Breast epithelium (tissue), 4 donors: ENCODE measurements at places on chromosomes 3 and 15. TPM values are rescaled to one million over a fixed set of nuclear protein-coding genes. Genes with fewer than 3 reads are reported as not detected.

Gene ADPRH
- total RNA-seq = 10.9 TPM

Gene SCN11A
- total RNA-seq = 0.48 TPM

Gene EXOG
- total RNA-seq = 7.5 TPM

DNA sequence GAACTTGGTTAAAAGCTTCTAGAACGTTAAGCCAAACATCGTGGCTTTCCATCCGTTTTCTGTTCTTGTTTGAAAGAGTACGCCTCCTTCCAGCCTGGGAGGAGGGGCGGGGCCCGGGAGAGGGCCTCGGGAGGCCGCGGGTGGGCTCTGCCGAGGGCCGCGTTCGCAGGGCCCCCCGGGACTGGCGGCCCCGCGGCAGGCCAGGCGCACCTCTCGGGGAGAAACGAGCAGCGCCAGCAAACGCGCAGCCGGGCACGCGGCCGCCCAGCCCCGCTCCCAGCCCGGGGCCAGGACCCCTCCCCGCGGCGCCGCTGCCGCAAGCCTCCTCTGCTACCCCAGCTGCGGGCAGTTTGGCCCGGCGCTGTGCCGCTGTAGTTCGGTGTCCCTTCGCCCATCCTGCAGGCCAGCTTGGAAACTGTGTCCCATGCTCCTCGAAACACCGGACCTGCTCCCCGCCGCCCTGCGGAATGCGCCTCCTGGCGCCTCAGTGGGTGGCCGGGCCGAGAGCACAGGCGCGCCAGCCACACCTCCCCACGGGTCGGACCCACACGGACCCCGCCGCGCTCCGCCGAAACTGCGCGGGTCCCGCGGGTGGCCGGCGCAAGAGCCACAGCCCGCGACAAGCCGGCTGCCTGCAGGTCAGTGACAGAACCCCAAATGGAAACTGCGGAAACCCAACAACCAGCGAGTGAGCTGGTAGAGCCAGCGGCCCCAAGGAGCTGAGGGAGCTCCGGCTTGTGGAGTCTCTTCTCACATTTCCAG lies 2.3 kb downstream of the OCA2 start:
- H3K36me3 ChIP-seq = no peaks in the 10 kb centered on the region
- H3K4me3 ChIP-seq = peak overlapping the region; percentile 52
- no peak overlapping the region for H3K27ac ChIP-seq
- H3K27me3 ChIP-seq = peaks cover 73% of the 10 kb centered on the region
- H3K4me1 ChIP-seq = no peaks in the 10 kb centered on the region
- no peak for DNase-seq

Gene GRAMD2A
- total RNA-seq = 0.16 TPM

DNA sequence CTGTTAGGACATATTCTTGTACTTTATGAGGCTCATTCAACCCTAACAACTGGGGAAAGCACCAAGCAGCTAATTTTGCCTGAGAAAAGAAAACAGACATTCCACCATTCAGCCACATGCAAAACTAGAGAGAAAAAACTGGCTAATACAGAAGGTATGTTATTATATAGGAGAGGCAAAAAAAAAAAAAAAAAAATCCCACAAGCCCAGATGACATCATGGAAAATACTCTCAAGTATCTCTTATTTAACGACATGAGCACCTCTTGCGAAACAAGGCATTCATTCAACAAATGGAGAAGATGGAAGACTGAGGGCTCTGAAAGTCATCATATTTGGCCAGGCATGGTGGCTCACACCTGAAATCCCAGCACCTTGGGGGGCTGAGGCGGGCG lies 61.5 kb downstream of the PRICKLE2 start:
- H3K4me3 ChIP-seq = no peak overlapping the region
- DNase-seq = no peak
- H3K36me3 ChIP-seq = no peaks in the 10 kb centered on the region
- H3K27ac ChIP-seq = peak overlapping the region; percentile 52
- H3K4me1 ChIP-seq = peaks cover 17% of the 10 kb centered on the region
- H3K27me3 ChIP-seq = no peaks in the 10 kb centered on the region

- H3K4me3 ChIP-seq = no peak overlapping the region
- H3K36me3 ChIP-seq = no peaks in the 10 kb centered on the region
- no peak overlapping the region for H3K27ac ChIP-seq
- no peaks in the 10 kb centered on the region for H3K27me3 ChIP-seq
These were observed 29.2 kb upstream of the PLA2G4D start for GRCh38 chr15:42123546-42123945.

- H3K4me3 ChIP-seq = no peak overlapping the region
- no peaks in the 10 kb centered on the region for H3K4me1 ChIP-seq
- DNase-seq = no peak
- no peaks in the 10 kb centered on the region for H3K36me3 ChIP-seq
- no peak overlapping the region for H3K27ac ChIP-seq
These were observed 170.8 kb downstream of the PEX5L start for GRCh38 chr3:179865861-179866505.

Gene MUC20
- total RNA-seq = 20.1 TPM

Gene ZNF502
- total RNA-seq = 9.5 TPM

GRCh38 chr3:172630316-172630715 lies 80.6 kb downstream of the NCEH1 start:
- H3K27ac ChIP-seq = peak overlapping the region; percentile 51
- no peak for DNase-seq
- H3K4me1 ChIP-seq = no peaks in the 10 kb centered on the region
- no peaks in the 10 kb centered on the region for H3K36me3 ChIP-seq
- no peaks in the 10 kb centered on the region for H3K27me3 ChIP-seq

GRCh38 chr3:123244128-123244527 lies 42.4 kb downstream of the SEC22A start:
- no peak overlapping the region for H3K4me3 ChIP-seq
- no peaks in the 10 kb centered on the region for H3K27me3 ChIP-seq
- DNase-seq = no peak

Gene STAB1
- 55.4 TPM for total RNA-seq

GRCh38 chr3:59862686-59863085 lies 812.9 kb upstream of the CFAP20DC start:
- no peak overlapping the region for H3K27ac ChIP-seq
- no peak overlapping the region for H3K4me3 ChIP-seq
- DNase-seq = no peak
- H3K27me3 ChIP-seq = no peaks in the 10 kb centered on the region

GRCh38 chr15:67685008-67685599 lies 140.2 kb upstream of the SKOR1 start:
- H3K27ac ChIP-seq = no peak overlapping the region
- no peak for DNase-seq
- H3K4me1 ChIP-seq = no peaks in the 10 kb centered on the region
- no peaks in the 10 kb centered on the region for H3K27me3 ChIP-seq

Gene CHSY1
- total RNA-seq = 36.7 TPM

Gene FANCD2OS
- not detected for total RNA-seq
